Fibroblast of skin of right biceps (primary cell): ENCODE measurements at places on chromosomes 5 and 9.

GRCh38 chr5:38434966-38435705, 121.3 kb downstream of the LIFR start:
- peak; percentile 59 for DNase-seq

- DNase-seq, result no peak
Observed at GRCh38 chr9:126389992-126390391, 63.4 kb downstream of the MVB12B start.

DNA sequence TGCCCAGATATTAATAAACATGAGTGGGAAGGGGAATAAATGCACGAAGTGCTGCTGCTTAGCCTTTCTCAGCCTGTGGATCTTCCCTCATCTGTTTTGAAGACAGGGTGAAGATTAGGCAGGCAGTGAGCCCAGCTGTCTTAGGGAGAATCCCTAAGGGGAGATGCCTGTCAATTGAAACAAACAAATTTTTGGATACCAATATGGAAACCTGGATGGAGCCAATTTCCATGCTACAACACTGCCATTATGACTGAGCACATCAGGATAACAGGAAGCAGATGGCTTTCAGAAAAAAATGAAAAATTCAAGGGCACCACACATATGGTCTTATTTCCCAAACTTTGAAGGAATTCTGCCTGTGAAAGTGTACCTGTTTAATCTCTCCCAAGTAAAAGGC, 80.3 kb downstream of the HMHB1 start:
- no peak for DNase-seq

- no peak for DNase-seq
Observed at GRCh38 chr5:15117688-15118087, 246.1 kb upstream of the ANKH start.

- DNase-seq, result no peak
Observed at GRCh38 chr5:10792336-10792735, 31.3 kb upstream of the DAP start.
